ENCODE measurements at places on chromosomes 13 and 19.

GRCh38 chr19:3504735-3505134 is 1.4 kb upstream of the FZR1 start:
- DNase-seq, result no peak

DNA sequence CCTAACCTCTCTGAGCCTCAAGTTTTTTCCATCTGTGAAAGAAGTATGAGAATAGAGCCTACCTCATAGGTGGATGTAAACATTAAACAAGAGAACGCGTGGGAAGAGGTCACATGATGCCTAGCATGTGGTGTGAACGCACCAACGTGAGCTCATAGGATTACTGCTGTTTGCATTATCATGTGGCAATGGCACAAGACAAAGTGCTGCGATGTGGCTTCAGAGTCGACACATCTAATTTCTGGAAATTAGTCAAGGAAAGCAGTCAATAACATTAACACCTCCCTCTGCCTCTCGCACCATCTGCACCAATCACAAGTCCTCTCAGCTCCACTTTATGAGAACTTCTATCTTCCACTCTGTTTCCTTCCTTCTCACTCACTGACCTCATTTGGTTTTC is 489.7 kb downstream of the COG6 start:
- no peak for DNase-seq

DNA sequence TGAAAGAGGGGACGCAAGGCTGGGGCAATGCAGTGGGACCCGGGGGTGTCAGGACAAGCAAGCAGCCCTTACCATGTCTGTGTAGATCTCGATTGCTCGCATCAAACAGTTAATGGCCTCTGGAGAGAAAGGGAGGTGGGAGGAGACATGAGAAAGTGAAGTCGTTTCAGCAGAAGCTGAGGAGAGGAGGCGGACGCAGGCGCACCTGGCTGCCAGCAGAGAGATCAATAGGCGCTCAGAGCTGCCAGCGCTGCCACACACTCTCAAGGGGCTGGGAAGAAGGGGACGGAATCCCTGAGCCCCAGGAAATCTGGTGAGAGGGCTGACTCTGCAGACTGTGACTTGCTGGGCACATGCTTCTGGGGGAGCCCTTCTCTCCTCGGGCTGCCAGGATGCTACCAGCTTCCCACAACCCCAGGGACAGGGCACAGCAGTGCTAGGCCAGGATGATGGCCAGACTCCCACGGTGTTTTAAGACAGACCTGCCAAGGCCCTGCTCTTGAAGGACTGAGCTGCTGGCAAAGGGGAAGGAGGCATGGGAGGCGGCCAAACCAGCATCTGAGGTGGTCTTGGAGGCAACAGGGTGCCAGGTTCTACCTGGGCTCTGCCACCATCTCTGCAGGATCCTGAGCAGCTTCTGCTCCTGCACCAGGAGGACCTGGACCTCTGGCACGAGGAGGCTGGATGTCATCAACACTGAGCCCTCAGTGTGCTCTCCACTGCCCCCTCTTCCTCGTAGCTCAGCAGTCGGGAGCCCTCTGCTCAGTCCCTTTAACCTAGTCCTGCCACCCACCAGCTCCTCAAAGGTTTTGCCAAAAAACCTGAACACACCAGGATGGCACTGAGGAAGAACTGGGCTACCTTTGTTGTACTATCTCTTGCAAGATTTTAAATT is 11.7 kb upstream of the KPTN start:
- no peak for DNase-seq

- DNase-seq, result no peak
Observed at GRCh38 chr19:28667348-28667977, 545.5 kb downstream of the UQCRFS1 start.

- no peak for DNase-seq
Observed at GRCh38 chr19:6270822-6271221, 9.0 kb downstream of the MLLT1 start.

DNA sequence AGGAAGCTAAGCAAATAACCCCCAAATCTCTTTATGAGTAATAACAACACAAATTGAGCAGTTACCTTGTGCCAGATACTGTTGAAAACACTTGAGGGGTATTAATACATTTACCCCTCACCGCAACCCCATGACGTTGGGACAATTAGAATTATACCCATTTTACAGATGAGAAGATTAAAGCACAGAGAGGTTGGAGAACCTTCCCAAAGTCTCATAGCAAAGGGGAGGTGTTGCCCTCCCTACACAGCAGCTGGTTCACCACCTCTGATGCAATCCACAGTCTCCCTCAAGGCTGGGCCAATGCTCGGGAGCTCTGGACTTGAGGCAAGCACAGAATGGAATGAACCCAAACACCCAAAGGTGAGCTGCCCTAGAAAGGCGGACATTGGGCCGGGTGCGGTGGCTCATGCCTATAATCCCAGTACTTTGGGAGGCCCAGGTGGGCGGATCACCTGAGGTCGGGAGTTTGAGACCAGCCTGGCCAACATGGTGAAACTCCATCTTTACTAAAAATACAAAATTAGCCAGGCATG is 3.9 kb upstream of the CCNE1 start:
- DNase-seq, result no peak
